ENCODE measurements at places on chromosomes 12 and 14.

GRCh38 chr14:30564868-30565248 lies 5.9 kb downstream of the G2E3 start:
- DNase-seq = no peak

DNA sequence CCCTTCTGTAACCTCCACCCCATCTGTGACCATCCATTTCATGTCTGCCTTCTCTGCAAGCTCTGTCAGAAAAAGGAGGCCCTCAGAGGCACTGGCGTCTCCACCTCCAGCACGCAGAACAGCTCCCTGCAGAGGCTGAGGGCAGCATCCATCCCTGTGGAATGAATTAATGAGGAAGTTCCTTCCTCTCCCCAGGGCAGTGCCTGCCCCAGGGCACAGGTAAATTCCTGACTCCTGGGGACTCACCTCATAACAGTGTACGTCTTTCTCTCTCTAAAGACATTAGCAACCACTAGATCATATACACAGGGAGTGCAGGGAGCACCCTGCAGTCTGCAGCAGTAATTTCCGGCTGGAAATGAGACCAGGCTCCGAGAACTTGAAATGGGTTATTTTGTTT lies 155.0 kb upstream of the TMEM132C start:
- DNase-seq = no peak

DNA sequence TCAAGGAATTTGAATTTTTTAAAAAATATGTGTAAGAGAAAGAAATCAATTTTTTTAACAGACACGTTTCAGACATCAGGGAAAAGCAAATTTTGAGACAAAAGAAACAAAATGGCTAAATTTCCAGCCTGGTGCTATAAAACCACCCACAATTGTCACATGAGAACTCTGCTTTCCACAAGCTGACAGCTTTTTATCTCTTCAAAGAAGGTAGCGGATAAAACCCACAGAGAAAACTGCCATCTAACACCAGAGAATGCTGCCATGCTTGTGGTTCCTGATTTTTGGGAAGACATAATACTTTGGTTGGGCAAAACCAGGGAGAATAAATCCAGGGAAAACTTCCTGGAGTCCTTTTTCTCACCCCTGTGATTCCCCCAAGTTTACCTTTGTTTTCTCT lies 10.3 kb upstream of the ITPR2 start:
- no peak for DNase-seq

DNA sequence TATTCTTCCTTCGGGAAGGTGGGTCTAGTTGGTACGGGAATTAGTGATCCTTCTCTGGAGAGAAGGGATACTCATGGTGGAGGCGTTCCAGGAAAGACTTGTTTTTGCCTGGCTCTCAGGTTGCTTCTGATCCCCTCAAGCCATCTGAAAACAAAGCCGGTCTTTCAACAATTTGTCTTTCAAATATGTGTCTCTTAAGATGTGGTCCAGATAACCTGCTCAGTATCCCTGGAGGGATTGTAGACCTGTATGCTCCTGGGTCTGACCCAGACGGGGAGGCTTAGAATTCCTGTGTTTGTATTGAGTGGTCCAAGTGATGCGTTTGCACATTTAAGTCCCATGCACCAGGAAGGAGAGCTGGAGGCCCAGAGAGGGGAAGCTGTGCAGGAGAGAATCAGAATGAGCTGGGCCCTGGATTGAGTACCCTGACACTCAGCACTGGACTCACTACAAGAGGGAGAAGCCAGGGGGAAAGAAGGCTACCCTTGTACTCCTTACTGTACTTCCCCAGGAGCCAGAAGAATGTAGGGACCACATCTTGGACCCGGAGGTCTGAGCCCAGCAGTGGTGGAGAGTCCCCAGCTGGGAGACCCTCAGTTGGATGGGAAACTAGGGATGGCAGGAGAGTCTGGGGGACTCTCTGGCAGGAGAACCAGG lies 40.4 kb downstream of the ERH start:
- no peak for DNase-seq

GRCh38 chr12:38547586-38547985 lies 231.0 kb downstream of the ALG10B start:
- DNase-seq = no peak

GRCh38 chr12:29317556-29318363 lies 63.2 kb downstream of the ERGIC2 start:
- DNase-seq = peak; percentile 47

DNA sequence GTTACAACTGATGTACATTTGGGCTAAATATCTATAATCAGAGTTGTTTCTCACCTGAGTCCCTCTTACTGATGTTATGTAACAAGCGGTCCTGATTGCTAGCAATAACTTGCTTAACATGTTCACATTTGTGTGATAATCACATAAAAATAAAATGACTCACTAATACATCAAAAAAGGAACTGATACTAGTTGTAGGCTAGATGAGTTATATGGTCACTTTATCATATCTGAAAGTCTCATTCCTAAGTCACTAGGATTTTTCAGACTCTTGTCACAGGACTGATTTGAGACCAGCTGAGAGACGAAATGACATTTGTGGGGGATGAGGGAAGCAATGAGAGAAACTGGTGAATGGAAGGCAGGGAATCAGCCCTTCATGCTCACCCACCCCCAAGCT lies 34.3 kb downstream of the NKX2-1 start:
- no peak for DNase-seq

- no peak for DNase-seq
Observed at GRCh38 chr14:74720526-74720925, 7.6 kb downstream of the FCF1 start.

DNA sequence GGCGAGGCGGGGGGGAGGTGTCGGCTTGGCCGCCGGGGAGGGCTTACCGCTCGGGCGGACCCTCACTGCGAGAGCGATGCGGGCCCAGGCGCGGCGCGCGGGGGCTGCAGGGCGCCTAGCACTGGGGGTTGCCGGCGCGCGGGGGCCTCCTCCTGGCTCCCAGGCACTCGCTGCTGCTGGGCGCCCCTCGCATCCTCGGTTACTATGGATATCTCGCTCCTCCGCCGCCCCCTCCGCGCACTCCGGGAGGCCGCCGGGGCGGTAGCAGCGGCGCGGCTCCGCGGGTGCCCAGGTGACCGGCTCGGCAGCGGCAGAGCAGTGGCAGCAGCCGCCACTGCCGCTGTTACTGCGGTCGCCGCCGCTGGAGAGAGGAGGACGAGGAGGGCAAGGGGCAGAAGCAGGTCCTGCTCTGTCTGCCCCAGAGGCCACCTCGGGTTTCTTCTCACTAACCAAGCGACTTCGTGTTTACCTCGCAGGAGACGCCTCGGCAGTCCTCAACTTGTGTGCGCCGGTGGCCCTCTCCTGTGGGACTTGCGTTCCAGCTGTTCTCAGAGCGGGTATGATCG lies 250.1 kb downstream of the APAF1 start:
- no peak for DNase-seq

- DNase-seq = no peak
Observed at GRCh38 chr14:77488558-77488957, 10.1 kb downstream of the ISM2 start.

GRCh38 chr12:2058837-2059236 lies 6.0 kb downstream of the CACNA1C start:
- DNase-seq = no peak

- DNase-seq = no peak
Observed at GRCh38 chr12:108076556-108076955, 52.5 kb upstream of the WSCD2 start.

GRCh38 chr12:42982828-42983227 lies 393.3 kb upstream of the PRICKLE1 start:
- DNase-seq = no peak

DNA sequence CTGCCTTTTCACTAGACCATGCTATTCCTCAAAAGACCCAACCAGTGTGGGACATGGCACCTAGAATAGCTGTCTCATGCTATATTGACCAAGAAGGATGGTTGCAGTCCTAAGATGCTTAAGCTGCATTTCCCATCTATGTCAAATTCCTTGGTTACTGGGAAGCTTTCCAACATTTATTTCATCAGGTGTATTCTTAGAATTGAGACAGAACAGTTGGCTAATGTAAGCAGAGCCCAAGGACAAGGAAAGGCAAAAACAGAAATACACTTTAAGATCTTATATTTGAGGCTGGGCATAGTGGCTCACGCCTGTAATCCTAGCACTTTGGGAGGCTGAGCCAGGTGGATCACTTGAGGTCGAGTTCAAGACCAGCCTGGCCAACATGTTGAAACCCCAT lies 24.7 kb downstream of the ARG2 start:
- no peak for DNase-seq

DNA sequence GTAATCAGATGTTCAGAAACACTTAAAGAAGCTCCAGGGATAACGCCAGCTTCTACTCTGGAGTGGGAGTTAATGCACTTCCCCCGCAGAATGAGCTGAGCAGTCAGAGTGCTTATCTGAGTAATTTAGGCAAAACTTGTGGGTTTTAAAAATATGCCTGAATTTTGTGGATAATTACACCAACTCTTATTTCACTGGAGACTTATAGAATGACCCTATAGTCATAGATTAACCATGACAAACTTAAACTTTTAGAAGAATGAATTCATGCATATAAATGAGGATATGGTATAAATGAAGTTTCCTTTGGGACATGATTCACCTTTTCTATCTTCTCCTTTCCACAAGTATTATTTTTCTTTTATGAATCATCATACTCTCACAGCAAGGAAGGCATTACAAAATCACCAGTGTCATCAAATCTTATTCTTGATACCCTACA lies 241.1 kb upstream of the FBXO33 start:
- no peak for DNase-seq

DNA sequence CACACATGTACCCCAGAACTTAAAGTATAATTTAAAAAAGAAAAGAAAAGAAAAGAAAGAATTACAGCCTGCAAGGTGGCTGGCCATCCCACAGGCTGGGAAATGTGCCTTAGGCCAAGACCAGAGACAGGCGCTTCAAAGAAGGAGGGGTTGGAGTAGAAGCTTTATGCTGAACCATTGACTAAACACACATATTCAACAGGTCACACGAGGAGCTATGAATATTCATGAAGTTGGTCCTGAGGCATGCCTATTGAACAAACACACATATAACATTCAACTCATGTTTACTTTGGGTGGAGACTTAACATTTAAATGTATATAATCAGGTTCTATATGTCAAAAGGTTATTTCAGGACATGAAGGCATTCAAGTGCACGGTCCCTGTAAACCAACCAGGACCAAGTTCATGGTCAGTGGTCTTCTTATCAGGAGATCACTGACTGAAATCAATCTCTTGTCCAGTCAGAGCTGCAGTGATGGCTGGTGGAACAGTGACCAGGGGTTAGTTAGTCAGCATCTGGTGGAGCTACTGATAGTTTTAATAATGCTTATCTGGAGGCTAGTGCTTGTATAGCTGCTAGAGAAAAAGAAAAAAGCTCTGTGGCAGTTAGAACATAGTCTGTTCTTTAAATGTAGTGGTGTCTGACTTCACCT lies 35.6 kb upstream of the ITPR2 start:
- no peak for DNase-seq

DNA sequence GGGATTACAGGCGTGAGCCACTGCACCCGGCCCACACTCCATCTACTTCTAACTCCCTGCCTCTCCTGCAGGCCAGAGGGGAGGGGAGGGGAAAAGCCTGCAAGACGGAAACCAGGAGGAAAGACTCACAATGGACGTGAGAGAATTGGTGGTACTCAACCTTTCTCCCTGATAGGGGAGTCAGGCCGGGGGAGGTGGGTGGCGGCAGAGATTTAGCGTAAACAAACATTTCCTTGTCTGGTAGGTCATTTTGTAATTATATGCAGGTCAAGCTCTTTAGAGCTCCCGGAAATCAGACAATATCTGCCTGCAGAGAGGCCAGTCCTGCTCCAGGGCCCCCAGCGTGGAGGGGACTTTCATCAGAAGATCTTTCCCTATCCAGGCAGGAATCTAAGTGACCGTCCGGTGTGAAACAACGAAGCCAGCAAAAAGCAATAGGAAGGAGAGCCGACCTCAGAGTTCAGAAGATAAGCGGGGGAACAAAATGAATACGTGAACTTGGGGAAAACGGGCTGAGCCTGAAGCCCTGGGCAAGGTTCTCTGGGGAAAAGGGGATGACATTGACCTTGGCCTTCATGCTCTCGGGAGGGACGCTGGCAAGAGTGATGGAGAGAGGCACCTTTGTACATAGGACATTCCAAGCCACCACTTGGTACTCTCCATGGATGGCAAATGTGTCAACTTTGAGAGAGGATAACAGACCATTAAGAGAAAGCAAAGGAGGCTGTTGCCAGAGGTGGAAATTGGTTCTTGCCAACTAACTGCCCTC lies 62.3 kb downstream of the SPRING1 start:
- no peak for DNase-seq

- no peak for DNase-seq
Observed at GRCh38 chr14:22003461-22003860, 329.8 kb upstream of the OR4E1 start.

GRCh38 chr14:96394047-96394815 lies 2.3 kb downstream of the AK7 start:
- no peak for DNase-seq

DNA sequence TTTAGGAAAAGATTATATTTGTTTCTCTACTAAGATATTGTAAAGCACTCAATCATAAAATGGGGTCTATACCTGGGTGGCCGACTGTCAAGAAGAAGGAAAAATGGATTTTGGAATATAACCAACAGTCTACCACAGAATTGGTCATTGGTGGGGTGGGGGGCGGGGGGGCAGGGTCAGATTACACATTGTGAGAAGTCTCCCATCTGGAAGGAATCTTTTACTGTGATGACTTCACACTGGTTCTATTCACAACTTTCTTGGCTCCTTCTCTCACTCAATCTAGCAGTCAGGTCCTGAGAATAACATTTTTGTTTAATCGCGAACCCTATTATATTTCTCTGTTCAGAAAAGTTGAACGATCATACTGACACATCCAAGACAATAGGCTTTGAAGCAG lies 8.7 kb upstream of the CLEC4E start:
- no peak for DNase-seq

DNA sequence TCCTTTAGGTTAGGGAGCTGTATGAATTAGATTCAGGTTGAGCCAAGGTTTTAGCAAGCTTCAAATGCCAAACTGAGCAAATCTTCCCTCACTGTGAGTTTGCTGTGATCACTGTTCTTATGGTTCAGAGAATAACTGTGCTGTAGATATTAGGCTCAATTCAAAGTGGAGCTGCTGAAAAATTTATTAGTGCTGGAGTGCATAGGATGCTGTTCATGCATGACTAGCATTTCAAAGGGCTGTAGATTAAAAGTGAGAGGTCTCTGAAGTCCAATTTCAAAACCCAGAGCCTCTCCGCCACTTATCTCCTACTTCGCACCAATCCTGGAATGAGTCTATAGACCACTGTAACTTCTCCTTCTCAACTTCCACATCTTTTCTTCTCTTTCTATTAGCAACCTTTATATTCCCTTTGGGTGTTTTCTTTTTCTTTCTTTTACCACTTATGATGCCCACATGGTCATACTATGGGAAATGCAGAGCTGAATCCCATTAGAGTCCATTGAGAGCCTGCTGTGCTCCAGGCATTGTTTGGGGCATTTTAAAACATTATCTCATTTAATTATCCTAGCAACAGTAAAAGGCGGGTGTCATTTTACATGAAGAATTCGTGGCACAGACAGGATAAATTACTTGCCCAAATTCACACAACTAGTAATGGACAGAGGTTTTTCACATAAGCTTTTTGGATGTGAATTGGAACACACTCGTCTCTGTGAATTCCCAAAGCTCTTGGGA lies 77.5 kb upstream of the EEA1 start:
- no peak for DNase-seq
